CD4-positive, alpha-beta T cell treated with Interleukin-4 for 1 hour (primary cell): ENCODE measurements at places on chromosomes 2 and 18.

GRCh38 chr2:25492726-25493125 lies 151.0 kb upstream of the DNMT3A start:
- no peak for DNase-seq

DNA sequence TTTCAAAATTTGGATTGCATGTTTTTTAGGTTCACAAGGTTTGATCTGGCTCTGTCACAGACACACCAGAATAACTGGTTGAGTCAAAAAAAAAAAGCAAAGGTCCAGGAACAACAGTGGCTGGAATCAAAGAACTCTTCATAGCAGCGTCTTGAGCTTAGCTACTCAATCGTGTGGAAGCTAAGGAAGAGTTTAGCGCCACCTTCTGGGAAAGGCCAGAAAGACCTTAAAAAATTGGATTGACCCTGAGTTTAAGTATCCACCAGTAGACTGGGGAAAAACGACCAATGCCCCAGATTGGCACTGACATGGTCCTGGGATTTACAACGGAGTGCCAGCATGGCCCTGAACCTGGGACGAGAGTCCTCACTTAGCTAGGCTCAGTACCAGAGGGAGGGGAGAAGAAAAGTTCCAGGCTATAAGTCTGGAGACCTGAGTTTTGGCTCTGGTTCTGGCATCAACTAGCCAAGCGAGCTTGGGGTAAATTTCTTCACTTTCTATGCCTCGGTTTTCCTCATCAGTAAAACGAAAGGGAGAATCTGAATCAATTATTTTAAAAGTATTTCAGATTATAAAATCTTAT lies 71.1 kb upstream of the TFCP2L1 start:
- DNase-seq = peak; percentile 14

- DNase-seq = no peak
Observed at GRCh38 chr2:120896901-120897300, 161.2 kb downstream of the GLI2 start.

DNA sequence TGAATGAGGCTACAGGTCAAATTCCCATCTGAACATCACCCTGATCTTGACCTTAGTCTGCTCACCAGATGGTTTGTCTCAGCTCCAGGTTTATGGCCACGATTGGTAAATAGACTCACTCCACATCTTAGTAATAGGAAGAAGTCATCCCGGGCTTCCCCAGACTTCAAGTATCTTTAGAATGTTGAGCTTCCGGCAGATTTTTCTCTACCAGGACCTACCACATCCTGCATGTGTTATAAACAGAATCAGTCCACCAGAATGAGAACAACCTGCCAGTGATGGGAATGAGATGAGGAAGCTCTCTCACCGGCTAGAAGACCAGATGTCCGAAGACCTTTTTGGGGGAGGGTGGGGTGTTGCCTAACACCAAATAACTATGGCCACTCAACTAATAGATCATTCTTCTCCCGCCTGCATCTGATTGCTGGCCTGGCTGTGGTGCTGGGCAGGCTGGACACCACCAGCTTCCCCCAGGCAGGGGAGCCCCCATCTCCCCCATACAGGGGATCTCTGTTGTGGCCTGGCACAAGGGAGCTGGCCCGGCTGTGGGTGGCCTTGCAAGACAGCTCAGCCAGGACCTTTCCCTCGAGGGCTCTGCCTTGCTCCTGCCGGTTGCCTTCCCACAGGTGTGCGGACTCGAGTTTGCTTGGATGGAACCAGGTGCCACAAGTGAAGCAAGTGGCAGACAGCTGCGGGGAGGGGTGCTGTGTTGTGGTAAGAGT lies 88.5 kb downstream of the SH3RF3 start:
- no peak for DNase-seq

- no peak for DNase-seq
Observed at GRCh38 chr2:241069821-241070281, 32.2 kb downstream of the MTERF4 start.

- no peak for DNase-seq
Observed at GRCh38 chr2:4962419-4962818, 729.8 kb upstream of the SOX11 start.

- DNase-seq = no peak
Observed at GRCh38 chr18:61435064-61435652, 101.9 kb downstream of the CDH20 start.

- DNase-seq = no peak
Observed at GRCh38 chr2:22382479-22383169, 1002.4 kb upstream of the KLHL29 start.

DNA sequence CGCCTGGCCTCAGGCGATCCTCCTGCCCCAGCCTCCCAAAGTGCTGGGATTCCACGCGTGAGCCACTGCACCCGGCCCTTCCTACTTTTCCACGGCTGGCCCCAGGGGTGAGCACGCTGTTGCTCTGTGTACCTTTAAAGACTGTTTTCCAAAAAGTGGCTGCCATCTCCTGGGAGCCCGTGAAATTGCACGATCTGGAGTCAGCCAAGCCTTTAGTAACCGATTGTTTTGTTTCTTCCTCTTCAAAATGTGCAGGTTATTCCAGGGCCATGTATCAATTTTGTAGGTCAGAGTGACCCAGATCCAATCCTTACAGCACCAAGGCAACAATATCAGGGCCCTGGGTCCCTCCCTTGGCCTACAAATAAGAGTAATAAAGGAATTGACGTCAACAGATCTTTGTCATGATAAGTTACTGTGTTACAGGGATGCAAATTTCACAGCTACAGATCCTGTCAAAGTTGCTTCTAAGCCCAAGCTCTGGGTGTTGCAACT lies 135.6 kb upstream of the ZNF236 start:
- DNase-seq = peak; percentile 27

- peak; percentile 59 for DNase-seq
Observed at GRCh38 chr18:26133652-26134051, at the start of gene PSMA8. Gene PSMA8, plus strand, starts transcription at chr18:26133869. Its CDS starts 97 bp downstream, at chr18:26133966.

DNA sequence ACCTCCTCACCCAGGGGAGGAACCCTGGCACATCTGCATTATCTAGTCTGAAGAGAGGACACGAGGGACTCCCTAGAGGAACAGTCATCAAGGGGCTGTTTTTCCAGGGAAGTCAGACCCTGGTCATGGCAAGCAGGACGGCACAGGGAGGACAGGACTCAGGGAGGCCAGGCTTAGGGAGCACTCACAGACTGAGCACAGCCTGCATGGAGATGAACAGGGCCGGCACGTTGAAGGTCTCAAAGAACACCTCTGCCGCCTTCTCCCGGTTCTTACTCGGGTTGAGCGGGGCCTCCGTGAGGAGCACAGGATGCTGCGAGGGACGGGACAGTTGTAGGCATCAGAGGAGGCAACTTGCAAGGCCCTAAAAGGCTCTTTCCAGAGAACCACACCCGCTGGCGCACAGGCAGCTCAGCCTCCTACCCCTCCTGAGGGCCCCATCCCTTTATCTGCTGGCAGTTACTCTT lies 5.1 kb downstream of the ACTR1B start:
- DNase-seq = no peak

DNA sequence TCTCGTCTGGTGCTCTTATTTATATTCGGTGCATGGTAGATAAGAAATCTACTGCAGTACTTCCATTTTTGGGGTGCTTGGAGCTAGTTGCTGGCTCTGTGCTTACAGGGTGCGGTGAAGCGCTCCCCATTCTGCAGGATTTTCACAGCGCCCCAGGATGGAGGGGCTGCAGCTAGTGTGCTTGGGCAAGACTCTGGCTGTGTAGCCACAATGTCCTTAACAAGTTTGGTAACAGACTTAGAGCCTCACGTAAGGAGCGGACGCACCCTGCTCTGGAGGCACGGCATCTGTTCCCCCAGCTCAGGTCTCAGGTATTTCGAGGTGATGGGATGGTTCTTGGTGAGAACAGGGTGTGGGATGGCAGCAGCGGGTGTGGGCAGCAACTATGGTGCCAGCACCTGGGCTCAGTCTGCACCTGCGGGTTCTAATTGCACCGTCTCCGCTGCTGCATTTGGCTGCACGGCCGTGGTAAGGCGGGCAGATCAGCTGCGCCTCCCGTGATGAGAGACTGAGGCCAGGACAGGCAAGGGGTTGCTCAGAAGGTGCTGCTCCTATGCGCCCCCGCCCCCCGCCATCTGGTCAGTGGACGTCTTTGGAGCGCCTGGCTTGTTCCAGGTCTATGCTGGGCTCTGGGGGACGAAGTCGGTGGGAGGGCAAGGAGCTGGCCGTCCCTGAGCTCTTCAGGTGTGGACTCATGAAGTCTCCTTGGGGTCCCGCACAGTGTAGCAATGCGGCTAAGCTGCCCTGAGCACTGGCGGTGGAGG lies 20.1 kb upstream of the ALLC start:
- DNase-seq = peak; percentile 10

GRCh38 chr2:113260991-113261390 lies 17.7 kb downstream of the PAX8 start:
- DNase-seq = no peak

DNA sequence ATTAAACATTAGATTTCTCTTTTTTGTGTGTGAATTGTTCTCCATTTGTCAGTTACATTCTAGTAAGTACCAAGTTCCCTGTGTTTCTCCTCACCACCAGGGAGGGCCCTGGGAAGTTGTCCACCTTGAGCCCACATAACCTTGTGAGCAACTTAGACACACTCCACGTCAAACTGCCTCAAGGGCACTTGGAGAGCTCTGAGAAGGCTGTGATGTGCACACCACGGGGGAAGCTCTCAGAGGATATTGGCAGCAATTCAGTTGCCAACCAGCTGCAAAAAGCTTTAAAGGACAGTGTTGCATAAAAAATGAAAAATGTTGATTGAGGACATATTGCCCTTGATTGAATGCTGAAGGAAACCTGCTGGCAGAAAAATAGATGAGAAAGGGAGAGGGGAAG lies 743.6 kb downstream of the RNF144A start:
- DNase-seq = no peak

GRCh38 chr2:69083235-69083748 lies 70.3 kb downstream of the ANTXR1 start:
- no peak for DNase-seq

- DNase-seq = no peak
Observed at GRCh38 chr2:85278361-85278760, 49.4 kb downstream of the TGOLN2 start.

- no peak for DNase-seq
Observed at GRCh38 chr2:152701198-152701597, 16.1 kb downstream of the PRPF40A start.

DNA sequence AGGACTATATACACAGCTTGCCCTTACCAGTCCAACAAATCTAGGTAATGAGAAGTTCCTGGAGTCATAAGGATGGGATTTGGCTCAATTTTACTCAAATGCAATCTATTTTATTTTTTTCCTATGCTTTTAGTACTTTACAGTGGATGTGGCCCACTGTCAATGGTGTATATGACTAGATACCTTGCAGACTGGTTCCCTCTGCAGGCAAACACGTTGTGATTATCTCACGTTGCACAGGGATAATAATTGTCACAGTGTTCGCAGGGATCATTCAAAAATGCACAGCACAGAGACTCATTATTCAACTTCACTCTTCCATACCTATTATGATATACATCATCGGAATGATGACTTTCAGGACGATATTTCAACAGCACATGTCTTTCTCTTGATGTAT lies 359.7 kb downstream of the MBD2 start:
- DNase-seq = no peak

- DNase-seq = no peak
Observed at GRCh38 chr2:192885569-192886160, 690.9 kb upstream of the TMEFF2 start.

GRCh38 chr2:106566050-106566449 lies 78.9 kb downstream of the CD8B2 start:
- DNase-seq = no peak

GRCh38 chr2:97688062-97688827 lies 18.7 kb downstream of the C2orf92 start:
- DNase-seq = no peak

GRCh38 chr18:46161703-46162396 lies 57.7 kb downstream of the HAUS1 start:
- no peak for DNase-seq

DNA sequence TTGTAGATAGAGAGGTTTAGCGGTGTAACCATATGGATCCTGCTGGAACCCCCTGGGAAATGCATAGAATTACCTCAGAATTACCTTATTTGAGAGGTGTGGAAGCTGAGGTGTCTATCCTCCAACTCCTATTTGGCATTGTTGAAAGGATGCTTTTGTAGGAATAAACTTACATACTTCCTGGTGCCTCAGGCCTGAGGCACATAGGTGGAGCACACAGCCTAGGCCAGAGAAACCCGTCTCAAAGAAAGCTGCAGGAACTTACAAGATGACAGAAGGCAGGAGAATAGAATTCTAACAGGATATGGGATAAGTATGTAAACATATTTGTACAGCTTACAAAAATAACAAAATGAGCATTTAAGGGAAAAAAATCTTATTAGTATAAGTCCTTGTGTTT lies 1507.2 kb upstream of the ZEB2 start:
- no peak for DNase-seq
